Muscle of back (tissue), 13 donors: ENCODE measurements at places on chromosomes 16 and 17.

DNA sequence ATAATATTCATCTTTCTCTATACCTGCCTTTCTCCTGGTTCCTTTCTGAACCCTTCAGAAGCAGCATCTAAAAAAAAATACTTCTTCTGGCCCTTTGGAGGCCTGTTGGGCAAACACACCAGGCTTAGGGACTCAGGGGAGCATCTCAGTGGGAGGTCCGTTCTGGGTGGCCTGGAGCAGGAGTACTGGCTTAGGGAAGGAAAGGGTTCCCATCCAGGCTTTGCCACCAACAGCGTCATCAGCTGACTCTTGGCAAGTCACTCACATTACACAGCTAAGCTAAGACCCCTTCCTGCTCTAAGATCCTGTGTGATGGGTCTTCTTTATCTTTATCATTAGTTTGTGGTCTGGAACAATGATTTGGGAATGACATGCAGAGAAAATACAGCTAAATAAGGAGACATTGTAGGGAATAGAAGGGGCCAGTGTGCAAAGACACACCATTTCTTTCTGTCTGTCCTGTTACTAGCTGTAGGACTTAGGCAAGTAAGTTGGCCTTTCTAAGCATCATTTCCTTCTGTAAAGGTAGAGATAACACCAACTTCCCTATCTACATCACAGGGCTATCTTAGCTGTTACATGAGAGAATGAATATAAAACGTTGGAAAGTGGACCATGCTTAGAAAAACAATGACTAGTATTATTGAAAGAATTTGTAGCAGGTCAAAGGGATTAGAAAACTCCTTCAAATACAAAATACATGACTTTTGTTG lies 9.9 kb downstream of the PCTP start:
- DNase-seq = no peak

DNA sequence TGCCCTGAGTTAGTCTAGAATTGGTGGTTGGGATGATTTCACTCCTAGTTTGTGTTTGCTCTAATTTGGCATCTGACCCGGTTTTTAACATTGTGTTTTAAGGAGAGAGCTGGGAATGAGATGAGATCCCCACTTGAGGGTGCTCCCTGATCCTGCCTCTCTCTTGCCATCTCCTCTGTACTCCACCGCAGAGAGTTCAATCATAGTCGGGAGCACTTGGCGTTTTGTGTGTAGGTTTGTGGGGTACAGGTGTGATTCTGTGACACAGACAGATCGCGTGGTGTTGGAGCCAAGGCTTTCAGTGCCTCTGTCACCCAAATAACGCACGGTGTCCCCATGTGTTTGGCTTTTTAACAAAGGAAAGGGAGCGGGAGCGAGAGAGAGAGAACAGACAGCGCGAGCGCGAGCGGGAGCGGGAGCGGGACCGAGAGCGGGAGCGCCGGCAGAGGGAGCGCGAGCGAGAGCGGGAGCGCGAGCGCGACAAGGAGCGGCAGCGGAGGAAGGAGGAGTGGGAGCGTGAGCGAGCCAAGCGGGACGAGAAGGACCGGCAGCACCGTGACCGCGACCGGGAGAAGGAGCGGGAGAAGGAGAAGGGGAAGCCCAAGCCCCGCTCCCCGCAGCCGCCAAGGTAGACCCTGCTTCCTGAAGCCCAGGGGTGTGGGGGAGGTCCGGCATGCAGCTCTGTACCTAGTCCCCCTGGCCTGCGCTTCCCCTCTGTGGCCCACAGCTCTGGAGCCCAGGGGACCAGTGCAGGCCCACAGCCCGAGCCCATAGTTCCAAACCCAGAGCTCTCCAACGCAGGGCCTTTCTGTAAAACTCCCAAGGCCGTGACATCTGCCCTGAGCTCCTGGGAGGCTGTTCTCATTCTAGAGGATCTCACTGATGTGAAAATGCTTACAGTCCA lies 27.2 kb upstream of the IL17C start:
- DNase-seq = no peak

GRCh38 chr16:48622456-48623303 lies 12.7 kb upstream of the N4BP1 start:
- no peak for DNase-seq

GRCh38 chr16:51149721-51150164 lies 1.3 kb downstream of the SALL1 start:
- DNase-seq = no peak

DNA sequence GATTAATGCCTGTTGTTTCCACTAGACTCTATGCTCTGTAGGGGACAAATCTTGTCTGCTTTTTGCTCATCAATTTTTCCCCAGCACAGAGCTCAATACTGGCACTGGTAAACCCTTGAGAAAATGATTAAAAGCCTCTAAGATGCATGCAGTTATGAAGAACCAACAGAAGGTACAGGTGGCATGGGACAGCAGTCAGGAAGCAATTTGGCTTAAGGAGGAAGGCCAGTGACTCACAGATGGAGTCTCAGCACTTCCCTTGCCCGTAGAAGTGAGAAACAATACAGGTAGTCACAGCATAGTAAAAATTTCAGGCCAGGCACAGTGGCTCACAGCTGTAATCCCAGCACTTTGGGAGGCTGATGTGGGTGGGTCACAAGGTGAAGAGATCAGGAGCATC lies 504.7 kb upstream of the RBFOX1 start:
- no peak for DNase-seq

GRCh38 chr16:53744449-53744848 lies 40.5 kb downstream of the FTO start:
- no peak for DNase-seq

DNA sequence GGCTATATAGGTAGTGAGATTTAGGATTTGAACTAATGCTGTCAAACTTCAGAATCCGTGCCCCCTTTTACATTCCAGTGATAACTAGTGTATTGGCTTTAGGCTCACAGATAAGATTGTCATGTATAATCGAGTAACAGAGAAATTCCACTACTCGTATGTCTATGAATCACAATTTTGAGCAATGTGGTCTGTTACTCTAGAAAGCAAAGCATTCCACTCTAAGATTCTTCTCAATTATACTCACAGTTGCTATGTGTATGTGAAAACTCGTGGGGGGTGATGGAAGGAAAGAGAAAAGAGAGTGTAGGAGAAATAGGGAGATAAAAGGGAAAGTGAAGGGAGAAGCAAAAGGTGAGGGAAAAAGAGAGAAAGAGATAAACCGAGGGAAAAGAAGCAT lies 1175.1 kb upstream of the GOT2 start:
- no peak for DNase-seq

DNA sequence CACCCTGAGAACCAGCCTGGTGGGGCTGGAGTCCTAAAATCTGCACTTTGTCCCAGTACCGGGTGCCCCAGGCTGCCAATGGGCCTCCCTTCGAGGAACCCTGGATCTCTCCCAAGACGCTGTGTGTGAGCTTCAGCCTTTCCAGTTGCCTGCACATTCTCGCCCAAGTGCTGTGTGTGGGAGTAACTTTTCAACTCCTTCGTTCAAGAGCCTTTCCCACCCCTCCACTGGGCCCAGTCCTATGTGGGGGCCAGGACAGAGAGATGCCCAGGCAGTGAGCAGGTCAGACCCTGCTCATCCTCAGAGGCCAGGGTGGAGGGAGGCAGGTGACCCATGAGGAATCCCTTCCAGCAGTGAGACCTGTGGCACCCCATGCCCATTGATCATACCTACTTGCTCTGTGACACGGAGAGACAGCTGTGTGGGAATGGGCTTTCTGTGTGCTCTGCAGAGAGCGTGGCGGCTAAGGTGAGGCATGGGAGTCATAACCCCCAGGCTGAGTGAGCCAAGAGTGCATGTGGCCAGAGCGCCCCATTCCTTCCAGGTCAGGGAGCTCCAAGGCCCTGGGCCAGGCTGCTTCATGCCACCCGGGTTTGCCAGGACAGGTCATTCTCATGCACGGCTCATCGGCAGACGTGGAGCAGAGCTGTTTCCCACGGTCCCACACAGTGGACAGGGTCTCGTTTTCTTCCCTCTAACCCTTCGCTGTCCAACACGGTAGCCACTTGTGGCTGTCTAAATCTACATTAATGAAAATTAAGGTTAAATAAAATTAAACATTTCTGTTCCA lies 154.4 kb downstream of the CLEC16A start:
- DNase-seq = no peak

DNA sequence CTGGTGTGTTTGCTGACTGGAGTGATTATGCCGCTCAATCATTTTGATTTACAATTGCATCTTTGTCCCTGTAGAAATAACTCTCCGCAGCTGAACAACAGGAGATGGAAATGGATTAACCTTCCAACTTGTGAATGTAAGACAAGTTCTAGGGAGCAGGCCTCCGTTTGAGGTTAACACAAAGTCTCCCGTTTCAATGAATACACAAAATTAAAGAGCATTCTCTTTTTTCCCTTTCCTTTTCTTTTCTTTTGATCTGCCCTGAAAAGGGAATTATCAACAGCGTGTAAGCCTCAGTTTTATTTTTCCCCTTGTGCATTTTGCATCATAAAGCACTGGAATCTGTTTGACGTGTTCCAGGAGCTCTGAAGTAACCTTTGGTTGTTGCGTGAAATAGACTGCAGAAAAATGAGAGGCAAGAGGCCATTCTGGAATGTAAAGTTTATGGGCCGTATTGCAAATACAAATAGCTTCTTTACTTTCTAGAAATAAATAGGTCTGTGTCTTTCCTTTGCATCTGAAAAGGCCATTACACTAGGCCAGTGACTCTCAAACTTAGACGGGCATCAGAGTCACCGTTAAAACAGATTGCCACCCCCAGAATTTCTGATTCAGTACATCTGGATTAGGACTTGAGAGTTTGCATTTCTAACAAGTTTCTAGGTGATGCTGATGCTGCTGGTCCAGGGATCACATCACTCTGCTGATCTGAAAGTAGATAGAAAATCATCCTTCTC lies 164.7 kb downstream of the ZNF18 start:
- DNase-seq = no peak

- DNase-seq = no peak
Observed at GRCh38 chr17:60627124-60627523, 27.1 kb downstream of the PPM1D start.

DNA sequence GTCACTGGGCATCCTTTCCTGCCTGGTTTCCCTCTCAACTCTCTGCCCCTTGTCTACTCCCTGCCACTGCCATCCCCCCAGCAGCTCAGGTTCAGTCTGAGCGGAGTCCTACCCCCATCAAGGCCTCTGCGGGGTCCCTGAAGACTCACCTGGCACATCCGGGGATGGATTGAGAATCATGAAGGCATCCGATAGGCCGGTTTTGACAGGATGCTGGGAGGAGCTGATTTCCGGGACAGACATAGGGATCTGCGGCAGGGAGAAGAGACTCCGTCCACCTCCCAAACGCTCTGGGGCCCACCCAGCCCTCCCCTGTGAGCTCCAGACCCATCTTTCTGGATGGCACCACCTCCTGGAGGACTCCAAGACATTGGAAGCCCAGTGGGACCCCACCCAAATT lies 45.7 kb downstream of the PLXDC1 start:
- DNase-seq = no peak

DNA sequence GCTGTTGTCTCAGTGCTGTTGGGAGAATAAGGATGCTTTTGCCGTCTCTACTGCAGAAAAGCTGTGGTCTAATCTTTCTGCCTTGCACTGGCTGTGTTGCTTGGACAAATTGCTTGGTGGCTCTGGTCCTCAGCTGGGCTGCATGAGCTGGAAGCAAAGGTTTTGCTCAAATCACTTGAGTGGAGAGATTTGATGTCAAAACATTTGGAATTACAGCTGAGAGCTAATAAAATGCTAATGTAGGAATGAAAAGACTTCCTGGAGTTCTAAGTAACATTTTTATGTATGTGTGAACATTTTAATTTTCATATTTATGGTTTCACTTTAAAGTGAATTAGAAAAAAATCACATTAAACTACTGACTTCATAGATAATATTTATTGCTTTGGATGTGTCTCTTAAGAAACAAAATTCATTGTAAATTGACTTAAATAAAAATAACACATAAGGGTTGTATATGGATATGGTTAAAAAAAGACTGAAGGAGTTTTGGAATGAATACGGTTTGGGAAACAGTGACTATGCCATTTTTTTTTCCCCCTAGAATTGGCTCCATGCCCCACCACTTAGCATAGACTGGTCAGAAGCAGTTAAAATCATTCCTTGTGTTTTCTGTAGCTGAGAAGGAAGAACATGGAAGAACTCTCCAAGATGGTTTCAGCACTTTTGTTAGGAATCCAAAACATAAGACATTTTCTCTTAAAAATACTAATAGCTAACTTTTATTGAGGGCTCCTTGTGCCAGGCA lies 39.2 kb upstream of the FAM20A start:
- DNase-seq = peak; percentile 65

DNA sequence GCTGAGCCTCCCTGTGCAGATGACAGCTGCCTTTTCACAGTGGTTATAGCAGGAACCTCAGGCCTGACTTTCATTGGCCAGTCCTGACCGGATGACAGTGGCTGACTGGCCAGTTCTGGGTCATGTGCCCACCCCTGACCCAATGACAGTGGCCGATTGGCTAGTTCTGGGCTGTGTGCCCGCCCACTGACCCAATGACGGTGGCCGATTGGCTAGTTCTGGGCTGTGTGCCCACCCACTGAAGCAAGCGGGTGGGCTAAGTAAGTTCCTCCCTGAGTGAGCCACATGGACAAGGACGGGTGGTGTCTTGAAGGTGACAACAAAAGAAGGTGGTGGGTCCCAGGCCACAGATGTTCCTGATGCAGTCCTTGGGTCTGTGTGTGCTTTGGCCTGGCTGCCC lies 9.5 kb downstream of the DEF8 start:
- DNase-seq = peak; percentile 19

DNA sequence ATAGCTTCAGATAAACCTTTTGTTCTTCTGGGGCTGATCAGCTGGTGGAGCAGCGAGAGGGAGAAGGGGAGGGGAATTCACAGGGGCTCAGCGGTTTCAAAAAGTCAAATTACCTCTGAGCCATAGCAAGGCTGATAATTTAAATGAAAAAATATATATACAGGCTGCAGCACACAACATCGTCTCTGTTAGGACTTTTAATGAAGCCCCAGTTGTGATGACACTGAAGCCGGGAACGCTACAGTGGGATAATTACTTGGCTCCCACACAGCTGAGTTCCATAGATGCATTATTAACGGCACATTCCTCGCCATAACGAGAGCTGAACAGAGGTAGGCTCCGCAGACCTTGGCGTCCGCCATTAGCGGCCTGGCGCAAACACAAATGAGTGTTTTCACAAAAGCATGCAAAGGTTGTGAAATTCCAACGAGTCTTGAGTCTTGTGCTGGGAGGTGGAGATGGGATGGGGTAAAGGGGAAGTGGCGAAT lies 216.0 kb downstream of the C16orf78 start:
- DNase-seq = no peak
